NCI-H1048 (cell line): ENCODE measurements at places on chromosomes 11 and 22.

DNA sequence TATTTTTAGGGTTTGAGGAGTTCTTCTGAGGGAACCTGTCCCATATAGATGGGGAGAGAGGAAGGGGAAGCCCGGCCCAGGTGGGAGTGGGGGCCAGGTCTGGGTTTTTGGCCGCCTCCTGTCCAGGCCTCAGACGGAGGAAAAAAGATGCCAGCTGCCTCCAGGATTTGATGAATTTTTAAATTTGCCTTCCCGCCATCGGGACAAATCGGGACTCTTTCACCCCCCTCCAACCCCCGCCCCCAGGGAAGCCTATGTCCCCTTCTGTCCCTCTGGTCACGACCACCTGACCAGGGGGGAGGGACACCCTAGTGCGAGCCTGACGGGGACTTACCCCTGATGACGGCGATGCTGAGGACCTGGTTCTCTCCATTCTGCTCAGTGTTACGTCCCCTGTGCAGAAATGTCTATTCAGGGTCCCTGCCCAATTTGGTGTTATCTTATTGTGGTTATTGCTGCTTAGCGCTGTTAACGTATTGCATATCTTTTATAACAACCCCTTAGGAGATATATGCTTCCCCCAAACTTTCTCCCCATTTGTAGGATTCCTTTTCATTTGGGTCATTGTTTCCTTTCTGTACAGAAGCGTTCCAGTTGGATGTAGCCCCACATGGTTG is 115.9 kb upstream of the GRK3 start:
- no peak for DNase-seq

DNA sequence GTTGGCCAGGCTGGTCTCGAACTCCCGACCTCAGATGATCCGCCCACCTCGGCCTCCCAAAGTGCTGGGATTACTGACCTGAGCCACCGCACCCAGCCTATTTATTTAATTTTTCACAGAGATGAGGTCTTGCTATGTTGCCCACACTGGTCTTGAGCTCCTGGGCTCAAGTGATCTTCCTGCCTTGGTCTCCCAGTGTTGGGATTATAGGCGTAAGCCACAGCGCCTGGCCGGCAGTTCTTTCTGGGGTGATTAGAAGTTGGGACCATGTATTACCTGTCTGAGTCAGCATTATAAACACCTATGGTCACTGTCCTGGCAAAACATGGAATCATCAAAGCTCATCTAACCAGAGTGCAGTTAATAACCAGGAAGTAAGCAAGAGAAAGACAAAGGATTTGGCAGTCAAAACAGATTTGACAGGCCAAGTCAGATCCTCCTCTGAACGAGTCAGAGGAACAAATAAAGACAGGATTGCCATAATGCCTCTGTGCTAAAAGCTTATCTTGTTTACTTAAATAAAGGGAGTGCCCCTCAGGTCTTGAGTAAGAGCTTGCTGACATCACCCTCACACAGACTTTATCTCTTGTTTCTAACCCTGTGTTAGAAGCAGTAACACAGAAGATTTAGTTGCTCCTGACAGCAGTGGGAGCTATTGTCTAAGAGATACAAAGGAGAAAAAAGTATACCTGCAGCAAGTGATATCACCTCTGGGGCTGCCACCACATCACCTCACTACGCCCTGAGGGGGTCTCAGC is 3.7 kb downstream of the SERPIND1 start:
- no peak for DNase-seq

DNA sequence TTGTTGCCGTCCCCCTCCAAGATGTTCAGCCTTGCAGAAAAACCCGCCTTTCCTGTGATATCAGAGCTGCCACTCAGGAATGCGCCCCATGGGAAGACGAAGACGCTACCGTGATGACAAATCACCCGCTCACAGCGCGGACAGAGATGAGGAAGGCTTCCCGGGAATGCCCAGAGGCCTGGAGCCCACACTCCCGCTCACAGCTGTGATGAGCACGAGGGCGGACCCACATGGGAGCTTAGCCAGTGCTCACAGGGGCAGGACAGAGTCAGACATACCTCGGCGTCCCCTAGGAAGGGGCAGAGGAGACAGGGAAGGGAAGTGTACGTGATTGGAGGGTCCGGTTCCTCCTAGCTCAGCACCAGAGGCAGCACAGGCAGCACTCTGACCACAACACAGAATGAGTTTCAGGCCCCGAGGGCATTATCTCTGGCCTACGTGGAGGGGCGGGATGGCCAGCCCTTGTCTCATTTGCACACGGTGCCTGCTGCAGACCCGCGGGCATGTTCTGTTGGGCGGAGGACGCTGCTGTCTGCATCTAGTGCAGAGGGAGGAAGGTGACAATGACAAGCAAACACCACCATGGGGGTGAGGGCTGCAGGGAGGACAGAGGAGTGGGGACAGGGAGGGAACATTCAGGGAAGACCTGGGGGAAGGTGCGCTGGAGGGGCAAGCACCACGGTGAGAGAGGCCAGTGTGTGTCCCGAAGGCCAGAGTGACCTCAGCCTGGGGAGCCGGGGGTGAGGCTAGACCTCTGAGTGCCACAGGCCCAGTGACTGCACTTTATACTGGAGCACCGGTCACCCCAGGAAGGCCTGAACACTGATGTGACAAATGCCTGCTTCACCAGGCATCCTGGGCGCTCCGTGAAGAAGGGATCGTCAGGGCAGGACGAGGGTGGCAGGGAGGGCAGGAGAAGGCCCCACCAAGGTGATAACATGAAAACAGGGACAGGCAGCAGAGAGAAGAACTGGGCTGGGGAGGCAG is 79.6 kb downstream of the CELSR1 start:
- DNase-seq = no peak

GRCh38 chr22:28017859-28018258 is 98.8 kb upstream of the PITPNB start:
- DNase-seq = no peak
